ENCODE measurements at places on chromosomes 1 and 21. TPM values are rescaled to one million over a fixed set of nuclear protein-coding genes. Genes with fewer than 3 reads are reported as not detected.
A peak's percentile ranks its signal among the peaks of the same experiment; 100 is the strongest.

The PLA2G2E gene
- not detected for total RNA-seq

The LEMD1 gene
- not detected for total RNA-seq

The DNM3 gene
- total RNA-seq, result 1.6 TPM

DNA sequence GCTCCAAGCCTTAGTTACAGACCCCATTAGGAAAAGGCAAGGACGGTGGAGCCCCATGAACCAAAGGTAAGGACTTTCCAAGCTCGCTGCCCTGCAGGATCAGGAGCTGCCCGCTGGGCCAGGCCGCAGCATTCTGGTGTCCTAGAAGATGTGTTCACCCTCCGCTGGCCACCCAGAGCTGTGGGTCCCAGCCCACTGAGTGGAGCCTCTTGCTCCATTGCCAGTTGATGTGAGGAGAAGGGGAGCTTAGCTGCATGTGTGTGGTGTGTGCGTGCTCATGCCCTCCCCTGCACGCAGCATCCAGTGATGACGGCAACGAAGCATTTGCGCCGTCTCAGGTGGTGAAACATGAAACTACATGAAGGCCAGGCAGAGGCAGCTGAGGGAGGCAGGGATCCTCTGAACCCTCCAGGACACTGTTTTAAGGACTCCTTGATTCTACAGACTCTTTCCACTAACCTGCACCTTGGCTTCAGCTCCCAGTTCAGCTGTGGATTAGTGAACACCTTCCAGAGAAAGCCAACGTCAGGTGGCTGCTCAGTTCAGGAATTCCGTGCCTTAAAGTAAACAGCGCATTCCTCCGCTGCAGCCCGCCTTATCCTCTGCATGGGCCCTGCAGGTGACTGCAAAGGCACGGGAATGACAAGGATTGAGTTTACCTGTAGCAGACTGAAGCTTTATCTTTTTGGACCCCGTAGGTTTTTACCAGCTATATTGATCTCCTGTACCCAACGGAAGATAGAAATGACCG is 48.7 kb downstream of the SMYD2 start:
- DNase-seq, result no peak

DNA sequence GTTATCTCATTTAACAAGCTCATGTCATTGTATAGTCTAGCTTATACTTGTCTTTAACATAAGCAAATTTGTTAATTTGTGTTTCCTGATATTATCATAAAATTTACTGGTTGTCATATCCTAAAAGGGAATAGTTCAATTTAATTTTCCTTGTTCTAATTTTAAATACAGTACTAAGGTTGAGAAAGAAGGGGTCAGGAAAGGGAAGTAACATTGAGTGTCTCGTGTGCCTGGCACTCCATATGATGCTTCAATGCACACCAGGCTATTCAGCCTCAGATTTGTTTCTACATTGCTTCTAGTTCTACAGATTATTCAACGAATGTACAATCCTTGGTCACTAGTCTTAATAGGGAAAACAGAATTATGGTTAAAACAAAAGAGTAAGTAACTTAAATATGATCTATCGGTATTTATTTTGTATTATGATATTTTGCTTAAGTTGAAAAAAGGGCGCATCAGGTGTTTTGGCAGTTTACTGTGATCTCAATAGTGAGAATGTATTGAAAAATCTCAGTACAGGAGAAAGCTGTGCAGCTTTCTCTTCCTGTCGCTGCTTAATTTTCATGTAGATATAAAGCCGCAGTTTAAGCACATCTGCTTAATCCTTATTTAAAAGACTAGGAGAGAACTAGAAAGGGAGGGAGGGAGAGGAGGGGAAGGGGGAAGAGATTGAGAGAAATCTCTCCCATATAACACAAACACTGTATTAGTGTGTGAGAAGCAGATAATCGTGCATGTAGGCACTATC is 13.0 kb downstream of the PTPRC start:
- DNase-seq, result no peak

- no peak for DNase-seq
Measured at GRCh38 chr1:88169139-88169538, 514.9 kb upstream of the PKN2 start.

- no peak for DNase-seq
Measured at GRCh38 chr1:219227360-219228057, 53.8 kb downstream of the LYPLAL1 start.

DNA sequence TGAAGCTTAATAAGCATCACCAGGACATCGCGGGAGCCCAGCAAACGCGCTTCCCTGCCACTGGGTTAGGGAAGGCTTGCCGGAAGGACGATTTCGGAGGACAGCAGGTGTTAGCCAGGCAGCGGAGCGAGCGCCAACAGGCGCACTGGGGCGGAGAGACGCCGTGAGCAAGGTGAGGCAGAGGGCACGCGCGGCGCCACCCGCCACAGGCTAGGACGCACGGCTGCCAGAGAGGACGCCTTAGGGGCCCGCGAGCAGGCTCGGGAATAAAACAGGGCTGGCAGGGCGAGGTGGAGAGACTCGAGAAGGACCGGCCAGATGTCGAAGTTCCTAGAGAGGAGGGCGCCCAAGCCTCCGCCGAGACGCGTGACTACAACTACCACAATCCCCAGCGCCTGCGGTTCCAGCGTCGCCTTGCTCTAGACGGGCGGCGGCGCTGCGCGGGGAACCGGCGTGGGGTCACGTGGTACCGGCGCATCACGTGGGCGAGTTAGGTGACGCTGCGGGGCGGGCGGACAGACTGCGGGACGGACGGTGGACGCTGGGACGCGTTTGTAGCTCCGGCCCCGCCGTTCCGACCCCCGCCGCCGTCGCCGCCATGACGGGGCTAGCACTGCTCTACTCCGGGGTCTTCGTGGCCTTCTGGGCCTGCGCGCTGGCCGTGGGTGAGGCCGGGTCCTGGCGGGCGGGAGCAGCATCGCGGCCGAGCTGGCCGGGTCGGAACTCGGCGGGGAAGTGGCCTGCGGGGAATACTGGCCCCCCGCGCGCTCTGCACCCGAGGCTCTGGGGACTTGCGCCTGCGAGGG is at the start of gene ATP6V0B:
Gene ATP6V0B, plus strand, starts transcription at position 518 of the 806 bp plus-strand sequence. Its CDS starts 81 bp downstream, at position 599.
- DNase-seq, result peak; percentile 91

The UBL4B gene
- not detected for total RNA-seq

GRCh38 chr1:147292631-147293251 is 50.3 kb downstream of the CHD1L start:
- DNase-seq, result peak; percentile 92

DNA sequence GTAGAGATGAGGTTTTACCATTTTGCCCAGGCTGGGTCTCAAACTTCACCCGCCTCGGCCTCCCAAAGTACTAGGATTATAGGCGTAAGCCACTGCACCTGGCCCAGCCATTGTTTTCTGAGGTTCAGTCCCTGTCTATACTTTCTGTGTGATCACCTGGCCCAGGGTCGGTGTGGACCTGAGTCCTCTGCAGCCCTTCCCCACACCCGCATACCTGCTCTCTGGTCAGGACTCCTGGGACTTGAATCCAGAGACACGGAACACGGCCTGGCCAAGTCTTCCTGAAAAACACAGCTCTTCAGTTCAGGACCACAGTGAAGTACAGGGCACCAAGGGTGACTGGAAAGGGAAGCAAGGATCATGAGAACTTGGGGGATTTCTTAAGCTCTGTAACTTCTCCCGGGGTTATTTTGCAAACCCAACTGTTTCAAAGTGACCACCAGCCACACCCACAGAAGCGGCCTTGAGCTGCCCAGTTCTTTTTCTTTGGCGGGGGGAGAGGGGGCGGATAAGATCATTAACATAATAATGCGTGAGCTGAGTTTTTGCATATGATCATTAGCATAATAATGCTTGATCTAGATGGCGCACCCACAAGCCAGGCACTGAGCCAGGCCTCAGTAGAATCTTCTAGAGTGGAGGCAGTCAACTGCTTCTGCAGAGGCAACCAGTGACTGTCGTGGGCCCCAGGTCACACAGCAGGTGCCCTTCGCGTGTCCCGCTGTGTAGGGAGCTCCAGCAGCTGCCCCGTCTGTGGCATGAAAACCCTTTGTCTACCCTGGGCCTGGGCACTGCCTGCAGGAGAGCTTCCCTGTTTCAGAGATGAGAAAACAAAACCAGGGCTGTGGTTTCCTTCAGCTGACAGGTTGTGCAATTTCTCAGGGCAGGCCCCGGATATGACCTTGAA is 1.7 kb upstream of the NADK start:
- DNase-seq, result peak; percentile 63

The LRRIQ3 gene
- 0.50 TPM for total RNA-seq

- DNase-seq, result no peak
Measured at GRCh38 chr1:182002570-182002969, 58.9 kb downstream of the ZNF648 start.

The FMOD gene
- total RNA-seq, result not detected

- DNase-seq, result peak; percentile 18
Measured at GRCh38 chr21:31326522-31327242, 17.4 kb downstream of the TIAM1 start.

GRCh38 chr1:54499360-54500106 is 48.5 kb upstream of the ACOT11 start:
- DNase-seq, result peak; percentile 29

GRCh38 chr1:234505769-234506102 is 26.8 kb upstream of the TARBP1 start:
- peak; percentile 57 for DNase-seq

The IGSF21 gene
- not detected for total RNA-seq

The CNKSR1 gene
- total RNA-seq, result 0.26 TPM

The KDF1 gene
- not detected for total RNA-seq

GRCh38 chr1:11335417-11336056 is 62.5 kb downstream of the UBIAD1 start:
- DNase-seq, result no peak

- DNase-seq, result no peak
Measured at GRCh38 chr1:39940253-39940652, 14.7 kb upstream of the MFSD2A start.

The HFM1 gene
- total RNA-seq, result 0.20 TPM

DNA sequence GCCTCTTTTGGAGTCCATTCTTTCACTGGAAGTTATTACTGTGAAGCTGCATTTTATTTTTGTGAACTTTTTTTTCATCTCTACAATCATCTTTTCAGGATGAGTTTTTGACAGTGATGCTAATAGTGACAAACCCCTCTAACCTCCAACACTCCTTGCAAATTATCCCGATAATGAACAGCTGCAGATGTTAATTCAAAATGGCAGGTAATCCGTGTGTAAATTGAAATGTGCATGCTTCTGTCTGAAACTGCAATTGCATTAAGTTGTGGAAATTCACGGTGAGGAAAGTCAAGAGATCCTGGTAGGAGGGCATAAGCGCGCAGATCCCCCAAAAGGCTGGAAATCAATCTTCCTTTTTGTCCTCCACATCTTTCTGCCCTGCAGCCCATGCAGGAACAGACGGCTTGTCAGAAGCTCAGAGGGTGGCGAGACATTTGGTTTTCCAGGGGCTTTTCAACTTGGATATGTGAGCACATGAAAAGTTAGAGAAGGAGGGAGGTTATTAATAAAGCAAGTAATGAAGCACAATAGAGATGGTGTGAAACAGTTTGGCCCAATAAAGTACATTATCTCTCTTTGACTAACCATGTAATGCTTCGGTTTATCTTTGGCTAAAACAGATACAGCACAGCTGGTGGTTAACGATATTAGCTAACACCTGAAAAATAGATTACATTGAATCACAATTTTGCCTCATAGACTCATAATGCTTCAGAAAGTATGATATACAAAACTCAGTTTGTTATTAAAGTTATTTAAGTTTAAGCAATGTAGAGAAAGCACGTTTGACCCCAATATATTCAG is 143.5 kb upstream of the COA6 start:
- no peak for DNase-seq
